ENCODE measurements at places on chromosomes 2 and 18.

DNA sequence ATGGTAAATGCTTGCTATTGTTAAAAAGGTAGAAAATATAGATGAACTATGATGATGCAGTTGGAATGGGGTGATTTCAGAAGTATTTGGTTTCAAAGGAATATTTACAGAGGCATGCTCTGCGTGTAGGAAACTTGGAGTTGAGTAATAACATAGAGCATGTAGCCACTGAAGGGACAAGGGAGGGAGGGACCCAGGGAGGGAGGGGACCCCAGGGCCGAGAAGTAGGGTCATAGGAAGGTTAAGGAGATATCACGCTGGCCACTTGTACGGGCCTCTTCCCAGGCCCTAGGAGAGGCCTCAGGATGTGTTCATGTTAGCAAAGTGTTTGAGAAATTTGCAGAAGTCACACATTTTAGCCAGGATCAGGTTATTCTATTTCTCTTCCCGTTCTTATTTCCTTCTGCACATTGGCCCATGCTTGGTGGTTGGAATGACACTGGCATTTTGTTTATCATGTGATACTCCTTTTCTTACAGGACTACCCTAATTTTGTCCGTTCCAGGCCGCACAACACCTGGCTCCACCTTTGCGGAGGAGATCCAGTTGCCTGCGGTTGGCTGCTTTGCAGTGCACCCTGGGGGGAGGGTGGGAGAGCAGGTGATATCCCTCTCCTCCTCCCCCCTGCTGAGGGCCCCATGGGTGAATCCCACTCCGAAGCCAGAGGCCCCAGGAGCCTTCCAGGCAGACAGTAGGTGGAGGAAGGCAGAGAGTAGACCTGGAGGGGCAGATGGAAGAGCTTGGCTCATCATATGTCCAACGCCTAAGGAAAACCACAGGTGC lies 16.9 kb upstream of the ACKR3 start:
- DNase-seq, result no peak

- DNase-seq, result no peak
Observed at GRCh38 chr18:14124689-14125088, 7.5 kb downstream of the ZNF519 start.

- DNase-seq, result peak; percentile 24
Observed at GRCh38 chr2:240437861-240438809, 2.7 kb downstream of the GPC1 start.

DNA sequence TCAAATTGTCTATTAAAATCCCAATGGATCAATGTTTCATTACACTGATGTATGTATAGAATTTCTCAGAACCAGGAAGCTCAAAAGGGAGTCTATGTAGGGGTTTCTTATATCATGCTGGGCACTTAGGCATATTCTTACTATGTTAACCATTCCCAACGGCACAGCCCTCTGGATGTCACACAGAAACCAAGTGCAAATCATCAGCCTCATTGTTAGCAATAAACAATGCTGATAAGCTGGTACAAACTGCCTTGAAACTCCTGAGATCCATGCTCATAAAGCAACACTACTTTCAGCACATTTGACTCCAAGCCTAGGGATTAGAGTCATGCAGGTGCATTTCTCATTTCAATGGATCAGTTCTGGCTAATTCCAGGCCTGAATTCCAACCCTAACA lies 730.2 kb upstream of the SLC39A10 start:
- DNase-seq, result no peak

DNA sequence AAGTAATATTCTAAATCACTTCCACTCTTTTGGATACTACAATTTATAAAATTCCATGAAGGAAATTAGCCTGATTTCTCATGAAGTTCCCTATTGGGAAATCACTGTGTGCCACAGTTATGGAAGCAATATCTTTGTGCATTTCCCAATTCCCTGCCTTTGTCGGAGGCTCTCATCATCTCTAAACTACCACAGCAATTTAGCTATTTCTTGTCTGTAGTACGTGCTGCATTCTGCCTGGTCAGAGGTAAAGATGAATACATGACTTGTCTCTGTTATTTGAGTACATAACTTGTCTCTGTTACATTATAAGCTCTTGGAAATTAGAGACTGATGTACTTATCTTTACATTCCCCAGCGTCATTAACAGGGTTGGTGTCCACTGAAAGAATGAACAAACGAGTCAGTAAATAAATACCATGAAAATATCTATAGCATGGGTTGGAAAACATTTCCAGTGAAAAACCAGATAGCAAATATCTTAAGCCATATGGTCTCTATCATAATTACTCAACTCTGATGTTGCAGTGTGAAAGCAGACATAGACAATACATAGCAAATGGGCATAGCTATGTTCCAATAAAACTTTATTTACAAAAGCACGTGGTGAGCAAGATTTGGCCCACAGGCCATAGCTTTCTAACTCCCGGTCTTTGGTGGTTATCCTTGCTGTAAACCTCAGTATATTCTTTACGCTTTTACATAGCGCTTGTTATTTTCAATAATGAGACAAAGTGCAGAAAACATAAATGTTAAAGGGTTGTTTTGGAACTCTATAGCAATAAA lies 78.8 kb downstream of the BCL2 start:
- DNase-seq, result no peak

GRCh38 chr18:73839441-73839840 lies 308.2 kb downstream of the FBXO15 start:
- DNase-seq, result no peak

Measured in AG09319 (cell line).